Activated CD8-positive, alpha-beta T cell treated with anti-CD3 and anti-CD28 coated beads, Interleukin-2, amount 10 ng/mL, durations not matched to agents 7 days and 5 days (primary cell): ENCODE measurements at places on chromosomes 1 and 21. TPM values are rescaled to one million over a fixed set of nuclear protein-coding genes. Genes with fewer than 3 reads are reported as not detected.

DNA sequence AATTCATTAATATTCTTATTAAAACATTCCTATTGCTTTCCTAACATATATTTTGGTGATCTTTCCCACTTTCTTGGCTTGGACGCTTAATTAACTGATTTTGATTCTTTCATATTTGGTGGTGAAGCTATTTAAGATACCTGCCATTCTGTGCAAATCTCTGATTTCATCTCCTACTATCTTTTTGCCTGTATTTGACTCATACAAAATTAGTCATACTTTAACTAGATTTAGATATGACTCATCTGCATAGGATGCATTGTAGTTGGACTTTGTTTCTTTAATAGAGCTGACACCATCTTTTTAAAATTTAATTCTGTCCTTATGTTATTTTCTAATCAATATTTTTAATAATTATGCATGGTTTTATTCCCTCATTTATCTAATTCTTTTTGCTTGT lies 93.8 kb upstream of the PLPPR4 start:
- DNase-seq, result no peak

DNA sequence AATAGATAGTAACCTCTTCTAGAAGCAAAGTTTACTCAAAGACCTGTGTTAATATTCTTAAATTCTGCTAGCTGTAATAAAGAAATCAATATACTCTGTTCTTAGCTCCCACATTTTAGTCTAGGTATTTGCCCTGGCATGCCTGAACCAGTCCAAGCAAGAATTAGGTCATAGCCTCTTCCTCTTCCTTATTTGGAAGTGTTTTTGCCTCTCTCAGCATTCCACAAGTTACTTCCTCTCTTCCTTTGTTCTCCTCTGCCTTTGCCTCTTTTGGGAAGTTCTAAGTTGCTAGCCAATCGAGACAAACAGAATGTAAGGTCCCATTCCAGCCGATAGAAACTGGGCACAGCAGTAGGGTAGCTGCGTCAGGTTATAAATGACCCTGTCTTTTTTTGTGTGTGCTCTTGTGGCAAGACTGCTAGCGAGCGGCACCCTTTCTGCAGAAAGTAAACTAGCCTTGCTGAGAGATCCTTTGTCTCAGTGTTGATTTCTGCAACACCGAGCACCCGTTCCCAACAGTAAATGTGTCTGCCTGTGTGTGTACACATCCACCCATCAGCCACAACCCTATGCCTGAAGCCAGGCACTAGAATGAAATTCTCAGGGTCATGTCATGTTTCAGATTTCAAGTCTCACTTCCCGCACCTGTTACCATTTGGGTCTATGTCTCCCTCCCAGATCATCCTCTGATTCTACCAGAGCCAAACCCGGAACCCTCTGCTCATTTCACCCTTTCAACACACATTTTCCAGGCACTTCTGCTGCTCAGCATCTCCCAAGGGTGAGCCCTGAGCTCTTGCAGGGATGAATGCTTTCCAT lies 37.5 kb downstream of the LRRC3 start:
- no peak for DNase-seq

DNA sequence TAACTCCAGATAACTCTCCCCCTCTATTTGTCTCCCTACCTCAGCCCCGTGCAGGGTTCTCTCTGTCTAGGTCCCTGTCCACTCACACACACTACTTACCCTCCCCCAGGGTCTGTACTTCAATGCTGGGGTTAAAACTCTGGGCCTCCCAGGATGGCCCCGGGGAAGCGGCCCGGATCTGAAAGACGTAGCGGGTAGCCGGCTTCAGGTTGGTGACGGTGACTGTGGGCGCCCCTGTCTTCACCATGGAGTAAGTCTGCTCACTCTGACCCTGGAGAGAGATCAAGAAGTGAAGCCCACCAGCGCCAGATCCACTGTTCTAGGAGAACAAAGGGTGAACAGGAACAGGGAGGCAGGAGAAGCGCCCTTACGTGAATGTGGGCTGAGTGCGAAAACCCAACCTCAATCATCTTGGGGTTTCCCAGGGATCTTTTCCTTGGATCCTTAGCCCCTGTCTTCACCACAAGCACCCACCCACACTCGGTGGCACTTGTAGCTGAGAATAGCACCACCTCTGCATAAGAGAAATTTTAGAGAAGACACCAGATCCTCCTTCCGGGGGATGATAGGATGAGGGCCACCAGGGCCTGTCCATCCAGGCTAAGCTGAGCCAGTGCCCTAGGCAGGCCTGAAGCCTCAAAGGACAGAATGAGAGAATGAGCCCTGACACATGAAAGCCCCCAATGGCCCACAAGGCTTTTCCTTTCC lies 33.5 kb downstream of the EPHA10 start:
- no peak for DNase-seq

- DNase-seq, result no peak
Observed at GRCh38 chr1:237183963-237184540, 142.1 kb downstream of the RYR2 start.

DNA sequence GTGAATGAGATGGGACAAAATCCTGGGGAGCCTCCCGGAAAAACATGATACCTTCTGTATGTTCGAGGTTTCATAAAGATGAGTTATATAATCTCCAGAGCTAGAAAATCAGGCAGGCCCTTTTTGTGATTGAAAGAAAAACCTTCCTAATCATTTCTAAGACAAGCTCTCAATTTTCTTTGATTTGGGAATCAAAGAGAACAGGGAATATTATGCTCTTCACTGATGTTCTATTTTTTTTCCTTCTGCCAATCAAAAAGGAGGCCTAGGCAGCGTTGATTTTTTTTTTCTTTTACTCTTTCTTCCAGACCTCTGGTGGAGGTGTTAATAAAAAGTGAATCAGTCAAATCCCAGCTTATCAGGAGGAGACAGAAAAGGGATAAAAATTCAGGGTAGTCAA lies 34.5 kb downstream of the DIRAS3 start:
- DNase-seq, result no peak

GRCh38 chr1:222772996-222773379 lies 36.0 kb downstream of the FAM177B start:
- peak; percentile 61 for DNase-seq

GRCh38 chr1:168498159-168498631 lies 45.6 kb downstream of the XCL2 start:
- DNase-seq, result no peak

GRCh38 chr1:215731699-215732098 lies 164.6 kb downstream of the KCTD3 start:
- no peak for DNase-seq

DNA sequence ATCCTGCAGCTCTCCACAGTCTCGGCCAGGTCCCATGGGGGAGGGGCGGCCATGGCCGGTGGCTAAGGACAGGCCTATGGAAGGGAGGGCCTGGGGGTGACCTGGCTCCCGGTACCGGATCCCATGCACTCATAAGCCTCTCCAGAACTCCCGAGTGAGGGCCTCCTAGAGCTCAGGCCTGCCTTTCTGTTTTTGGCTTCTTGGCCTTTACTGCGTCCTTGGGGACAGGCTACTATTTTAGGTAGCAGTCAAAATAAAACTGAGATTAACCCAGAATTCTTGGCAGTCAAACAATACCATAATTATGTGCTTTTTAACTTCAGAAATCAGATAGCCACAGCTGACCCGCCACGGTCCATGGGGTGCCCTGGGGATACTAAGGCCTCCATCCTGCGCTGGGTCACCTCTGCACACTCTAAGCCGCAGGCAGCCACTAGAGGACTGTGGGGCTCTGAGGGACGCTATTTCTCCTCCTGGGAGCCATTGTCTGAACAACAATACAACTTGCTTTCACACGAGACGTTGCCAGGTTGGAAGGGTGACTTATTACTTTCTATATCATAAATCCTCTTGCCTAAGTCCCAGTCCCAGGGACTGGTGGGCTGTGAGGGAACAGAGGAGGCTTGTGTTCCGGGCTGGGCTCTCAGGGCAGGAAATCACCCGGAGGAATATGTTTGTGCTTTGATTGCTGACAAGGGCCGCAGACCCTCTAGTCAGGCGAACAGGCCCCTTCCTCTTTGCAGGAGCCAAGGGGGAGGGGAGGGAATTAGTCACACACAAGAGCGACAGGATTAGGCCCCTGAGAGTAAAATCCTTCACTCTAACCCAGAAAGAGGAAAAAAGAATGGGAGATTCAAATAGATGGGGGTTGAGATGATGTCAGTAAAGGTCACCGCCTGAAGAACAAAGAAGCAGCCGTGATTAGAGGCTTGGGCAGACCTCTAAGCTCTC lies 40.7 kb upstream of the BCAR3 start:
- DNase-seq, result no peak

DNA sequence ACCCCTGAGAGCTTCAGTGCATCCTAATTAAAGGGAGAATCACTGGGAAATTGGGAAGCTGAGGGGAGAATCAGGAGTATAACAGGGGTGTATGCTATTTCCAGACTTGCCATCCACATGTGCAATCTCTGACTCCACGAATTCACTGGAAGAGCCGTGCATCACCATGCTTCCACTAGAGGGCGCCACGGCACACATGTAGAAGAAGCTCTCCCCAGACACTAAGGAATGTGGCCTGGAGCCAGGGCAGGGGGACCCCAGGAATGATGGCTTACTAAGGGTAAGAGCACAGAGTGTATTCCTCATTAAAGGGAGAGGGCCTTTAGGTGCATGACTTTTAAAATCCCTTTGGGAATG lies 81.5 kb downstream of the ABCA4 start:
- DNase-seq, result peak; percentile 66

DNA sequence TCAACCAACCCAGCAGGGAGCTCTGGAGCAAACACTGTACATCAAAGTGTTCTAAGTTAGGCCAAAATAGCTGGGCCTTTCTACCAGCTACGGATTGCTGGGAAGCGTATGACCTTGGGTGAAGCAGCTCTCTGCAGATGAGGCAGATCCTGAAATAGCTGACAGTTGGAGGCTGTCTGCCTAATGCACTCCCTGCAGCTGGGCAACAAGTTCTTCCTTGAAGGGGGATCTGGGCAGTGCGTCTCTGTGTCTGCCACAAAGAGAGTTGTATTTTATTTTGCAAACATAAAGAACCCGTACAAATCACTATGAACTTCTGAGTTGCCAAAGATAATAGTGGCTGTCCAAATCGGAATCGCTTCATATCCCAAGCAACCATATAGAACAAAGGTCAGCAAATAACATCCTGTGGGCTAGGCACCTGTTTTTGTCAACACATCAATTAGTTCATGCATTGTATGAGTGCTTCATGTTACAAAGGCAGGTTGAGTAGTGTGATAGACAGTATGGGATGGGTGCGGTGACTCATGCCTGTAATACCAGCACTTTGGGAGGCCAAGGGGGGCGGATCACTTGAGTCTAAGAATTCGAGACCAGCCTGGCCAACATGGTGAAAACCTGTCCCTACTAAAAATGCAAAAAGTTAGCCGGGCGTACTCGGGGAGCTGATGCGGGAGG lies 29.1 kb upstream of the KLF17 start:
- DNase-seq, result no peak

GRCh38 chr21:24223624-24224023 lies 1383.7 kb downstream of the MRPL39 start:
- DNase-seq, result no peak

DNA sequence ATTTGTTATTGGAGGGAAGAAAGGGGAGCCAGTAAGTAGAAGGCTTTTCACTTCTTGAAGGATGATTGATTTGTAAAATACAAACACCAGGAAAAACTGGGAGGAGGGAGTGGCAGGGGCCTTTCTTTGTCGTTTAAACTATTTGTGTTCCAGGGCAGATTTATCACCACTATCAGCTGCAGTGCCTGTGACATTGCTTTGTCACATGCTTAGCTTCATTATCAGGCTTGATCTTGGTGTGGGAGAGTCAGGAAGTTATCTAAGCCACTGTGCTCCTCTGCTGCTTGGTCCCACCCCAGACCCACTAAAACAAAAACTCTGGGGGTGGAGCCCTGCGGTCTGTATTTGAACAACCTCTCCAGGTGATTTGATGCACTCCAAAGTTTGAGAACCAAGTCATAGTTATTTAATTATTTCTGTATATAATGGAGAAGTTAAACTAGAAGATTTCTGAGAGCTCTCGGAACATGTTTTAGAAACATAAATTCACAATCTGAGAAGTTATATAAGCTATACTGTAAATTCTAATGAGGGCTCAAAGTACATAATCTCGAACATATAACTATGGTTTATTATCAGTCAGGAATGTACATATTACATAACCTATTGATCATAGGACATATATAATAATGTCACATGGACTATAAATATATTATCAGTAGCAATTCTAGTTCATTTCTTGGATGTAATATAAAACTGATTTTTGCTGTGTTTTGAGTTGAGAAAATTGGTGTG lies 87.9 kb downstream of the CDC14A start:
- peak; percentile 88 for DNase-seq

DNA sequence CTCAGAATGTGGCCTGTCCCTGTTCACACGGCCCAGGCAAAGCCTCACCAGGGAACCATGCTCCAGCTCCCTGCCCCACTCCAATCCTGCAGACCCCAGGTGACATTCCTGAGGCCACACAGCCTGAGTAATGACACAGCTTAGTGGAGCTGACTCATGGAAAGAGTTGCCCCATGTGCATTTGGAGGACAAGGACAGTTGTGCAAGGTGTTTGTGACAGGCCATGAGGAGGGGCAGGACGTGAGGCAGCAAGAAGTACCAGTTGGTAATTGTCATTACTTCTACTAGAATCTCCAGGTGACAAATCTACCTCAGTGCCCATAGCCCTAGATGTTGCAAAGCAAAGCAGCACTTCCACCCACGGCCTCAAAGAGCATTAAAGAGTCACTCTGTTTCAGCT lies 15.2 kb downstream of the PRR9 start:
- no peak for DNase-seq

DNA sequence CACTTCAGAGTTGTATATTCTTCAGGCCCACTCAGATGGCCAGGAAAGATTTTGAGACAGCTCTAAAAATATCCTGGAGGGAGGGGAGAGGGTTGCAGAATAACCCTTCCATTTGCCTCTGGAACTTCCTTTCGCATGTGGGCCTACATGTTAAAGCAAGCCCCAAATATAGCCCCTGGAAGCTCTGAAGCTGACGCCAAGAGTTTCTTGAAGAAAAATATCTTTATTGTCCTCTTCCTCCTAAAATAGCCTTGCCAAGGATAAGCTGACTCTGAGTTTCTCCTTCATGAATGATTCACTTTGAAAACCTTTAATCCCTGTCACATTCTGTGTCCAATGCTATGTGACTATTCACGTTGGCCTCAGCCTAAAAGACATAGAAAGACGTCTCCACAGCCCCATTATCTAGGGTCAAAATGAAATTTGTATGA lies 6.4 kb downstream of the C1orf116 start:
- no peak for DNase-seq

- DNase-seq, result no peak
Observed at GRCh38 chr1:109785446-109786111, 21.9 kb upstream of the EPS8L3 start.

DNA sequence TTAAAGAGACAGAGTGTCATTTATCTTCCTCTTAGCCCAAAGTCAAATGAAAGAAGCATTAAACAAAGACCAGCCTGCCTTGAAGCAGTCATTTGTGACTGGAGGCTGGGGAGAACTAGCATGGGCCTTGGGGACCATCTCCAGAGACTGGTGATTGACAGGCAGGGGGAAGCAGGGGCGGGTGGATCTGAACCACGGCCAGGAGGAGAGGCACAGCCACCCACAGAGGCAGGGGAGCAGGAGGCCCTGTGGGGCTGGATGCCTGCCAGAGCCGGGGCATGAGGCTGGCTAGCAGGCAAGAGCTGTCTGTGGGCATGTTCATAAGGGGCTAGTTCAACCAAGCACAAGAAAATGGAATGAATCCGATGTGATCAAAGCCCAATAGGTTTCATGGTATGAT lies 73.9 kb downstream of the PLXNA2 start:
- DNase-seq, result no peak

The SLC2A5 gene
- not detected for total RNA-seq

The VWA5B1 gene
- not detected for total RNA-seq

The BNIPL gene
- 1.8 TPM for total RNA-seq

The RHBG gene
- not detected for total RNA-seq

The LAMC1 gene
- total RNA-seq, result not detected

The RNU1-2 gene
- total RNA-seq, result 2,232 TPM

The PIGV gene
- 20.3 TPM for total RNA-seq

The SMYD3 gene
- 22.7 TPM for total RNA-seq

The TLCD4 gene
- total RNA-seq, result not detected

The NBPF6 gene
- total RNA-seq, result not detected
